A549 treated with RU486 at 1 μM for 4 hours (cell line): ENCODE measurements at places on chromosomes 5 and 9. TPM values are rescaled to one million over a fixed set of nuclear protein-coding genes. Genes with fewer than 3 reads are reported as not detected.

Gene NEURL1B
- total RNA-seq = 2.1 to 3.5 TPM (median 2.7 TPM) in 5 replicates

Gene PAPPA
- total RNA-seq = 19.1 to 37.7 TPM (median 32.3 TPM) in 5 replicates

Gene JMY
- total RNA-seq = 1.7 to 3.8 TPM (median 3.5 TPM) in 5 replicates

Gene F2RL2
- 3.3 to 6.3 TPM (median 5.3 TPM) in 5 replicates for total RNA-seq

Gene SLC34A1
- not detected in 5 replicates for total RNA-seq

Gene SH3GLB2
- 32.5 to 52.2 TPM (median 45.4 TPM) in 5 replicates for total RNA-seq

Gene PROB1
- 0.19 to 0.34 TPM (median 0.27 TPM) in 5 replicates for total RNA-seq

Gene FOXD4L3
- total RNA-seq = 0.07 to 0.29 TPM (median 0.09 TPM) in 5 replicates

Gene ZNF189
- 4.7 to 8.4 TPM (median 6.6 TPM) in 5 replicates for total RNA-seq

Gene GZMA
- not detected in 5 replicates for total RNA-seq

Gene PCDHB12
- total RNA-seq = 0.05 to 0.09 TPM in 2 of 5 replicates, not detected in the others

Gene PKD2L2
- not detected in 5 replicates for total RNA-seq

Gene WNK2
- total RNA-seq = 4.4 to 7.9 TPM (median 7.1 TPM) in 5 replicates

Gene ZNF366
- not detected in 5 replicates for total RNA-seq

Gene GCNT4
- 0.24 to 0.56 TPM (median 0.46 TPM) in 5 replicates for total RNA-seq

Gene LECT2
- not detected in 5 replicates for total RNA-seq

Gene GKAP1
- total RNA-seq = 3.9 to 6.1 TPM (median 5.4 TPM) in 5 replicates

Gene NR5A1
- 0.03 to 0.05 TPM in 2 of 5 replicates, not detected in the others for total RNA-seq

Gene ADAMTS2
- 0.03 to 0.19 TPM (median 0.09 TPM) in 4 of 5 replicates, not detected in the other for total RNA-seq

Gene CDX1
- total RNA-seq = not detected in 5 replicates

Gene ELAVL2
- total RNA-seq = 0.10 to 0.19 TPM in 2 of 5 replicates, not detected in the others

Gene EPB41L4B
- 7.4 to 11.4 TPM (median 10.8 TPM) in 5 replicates for total RNA-seq

Gene SLCO4C1
- total RNA-seq = 0.01 TPM in 1 of 5 replicates, not detected in the others

Gene LRRC19
- not detected in 5 replicates for total RNA-seq
